ENCODE measurements at places on chromosomes 2 and 18.

- H3K27ac ChIP-seq: no peak overlapping the region
- no peaks in the 10 kb centered on the region for H3K27me3 ChIP-seq
- no peak overlapping the region for H3K4me3 ChIP-seq
- no peak for DNase-seq
- no peaks in the 10 kb centered on the region for H3K36me3 ChIP-seq
These were observed 24.3 kb downstream of the CDK15 start for GRCh38 chr2:201830666-201831065.

DNA sequence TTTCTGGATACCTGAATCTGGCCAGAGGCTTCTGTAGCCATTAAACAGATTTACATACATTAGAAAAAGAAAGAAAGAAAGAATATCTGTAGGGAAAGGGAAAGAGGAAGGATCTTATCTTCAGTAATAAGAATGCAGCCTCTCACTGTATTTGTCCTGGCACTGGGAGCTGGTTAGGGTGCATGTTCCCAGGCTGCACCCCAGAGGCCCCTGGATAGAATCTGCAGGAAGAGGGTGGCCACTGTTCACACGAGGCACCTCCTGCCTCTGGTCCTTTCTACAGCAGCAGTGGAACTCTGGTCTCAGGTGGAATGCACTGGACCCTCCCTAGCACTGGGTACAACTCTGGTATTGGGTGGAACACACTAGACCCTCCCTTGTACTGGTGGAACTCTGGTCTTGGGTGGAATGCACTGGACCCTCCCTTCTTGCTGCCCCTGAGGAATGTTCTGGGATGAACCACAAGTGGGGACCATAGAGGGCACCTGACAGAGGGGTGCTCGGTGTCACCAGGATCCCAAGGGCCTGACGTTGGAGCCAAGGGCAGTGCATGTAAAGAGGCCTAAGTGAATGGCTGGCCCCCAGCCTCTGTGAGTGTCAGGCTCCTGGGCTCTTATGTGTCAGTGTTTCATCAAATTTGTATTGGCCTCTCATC, 27.4 kb upstream of the PXDN start:
- H3K36me3 ChIP-seq: no peaks in the 10 kb centered on the region
- no peaks in the 10 kb centered on the region for H3K27me3 ChIP-seq
- H3K4me1 ChIP-seq: no peaks in the 10 kb centered on the region

- peaks cover 13% of the 10 kb centered on the region for H3K4me1 ChIP-seq
- no peaks in the 10 kb centered on the region for H3K27me3 ChIP-seq
- no peak overlapping the region for H3K4me3 ChIP-seq
- peaks cover 2% of the 10 kb centered on the region for H3K36me3 ChIP-seq
- DNase-seq: no peak
These were observed 3.3 kb upstream of the HJURP start for GRCh38 chr2:233857511-233858141.

GRCh38 chr18:62242955-62243354, 55.9 kb downstream of the RELCH start:
- H3K4me3 ChIP-seq: no peak overlapping the region
- no peak overlapping the region for H3K27ac ChIP-seq
- H3K27me3 ChIP-seq: no peaks in the 10 kb centered on the region
- H3K36me3 ChIP-seq: peaks cover 20% of the 10 kb centered on the region

GRCh38 chr2:1800306-1800705, 56.0 kb upstream of the PXDN start:
- no peaks in the 10 kb centered on the region for H3K27me3 ChIP-seq
- H3K27ac ChIP-seq: no peak overlapping the region
- no peaks in the 10 kb centered on the region for H3K36me3 ChIP-seq

GRCh38 chr2:130352237-130352636, 3.6 kb upstream of the PTPN18 start:
- no peak overlapping the region for H3K4me3 ChIP-seq
- peaks cover 24% of the 10 kb centered on the region for H3K4me1 ChIP-seq
- no peak for DNase-seq
- peaks cover 18% of the 10 kb centered on the region for H3K36me3 ChIP-seq
- no peaks in the 10 kb centered on the region for H3K27me3 ChIP-seq

DNA sequence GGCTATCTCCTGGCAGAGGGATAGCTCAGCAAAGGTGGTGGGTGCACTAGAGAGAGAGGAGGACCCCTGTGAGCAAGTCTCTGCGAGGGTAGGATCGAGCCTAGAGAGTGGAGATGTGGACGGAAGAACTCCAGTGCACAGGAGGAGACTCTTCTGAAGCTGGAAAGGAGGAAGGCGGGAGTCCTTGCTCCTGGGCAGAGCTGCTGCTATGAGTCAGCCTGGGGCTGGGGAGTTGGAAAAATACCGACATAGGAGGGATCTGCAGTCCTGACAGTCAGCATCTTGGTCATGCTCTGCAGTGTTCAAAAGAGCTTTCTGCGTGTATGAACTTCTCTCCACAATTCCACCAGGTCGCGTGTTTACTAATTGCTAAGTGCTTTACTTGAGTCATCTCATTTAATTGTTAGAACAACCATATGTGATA, 233.8 kb downstream of the LDLRAD4 start:
- H3K4me1 ChIP-seq: peaks cover 18% of the 10 kb centered on the region
- no peaks in the 10 kb centered on the region for H3K27me3 ChIP-seq
- no peak overlapping the region for H3K4me3 ChIP-seq
- no peaks in the 10 kb centered on the region for H3K36me3 ChIP-seq

- no peaks in the 10 kb centered on the region for H3K27me3 ChIP-seq
- H3K4me3 ChIP-seq: no peak overlapping the region
- peaks cover 8% of the 10 kb centered on the region for H3K4me1 ChIP-seq
- peaks cover 11% of the 10 kb centered on the region for H3K36me3 ChIP-seq
- peak; percentile 23 for DNase-seq
These were observed 19.6 kb upstream of the STON1 start for GRCh38 chr2:48510329-48510728.

GRCh38 chr2:159110784-159111183, 142.3 kb downstream of the TANC1 start:
- no peaks in the 10 kb centered on the region for H3K27me3 ChIP-seq
- peaks cover 35% of the 10 kb centered on the region for H3K4me1 ChIP-seq
- no peak overlapping the region for H3K27ac ChIP-seq
- no peak for DNase-seq
- H3K4me3 ChIP-seq: no peak overlapping the region

DNA sequence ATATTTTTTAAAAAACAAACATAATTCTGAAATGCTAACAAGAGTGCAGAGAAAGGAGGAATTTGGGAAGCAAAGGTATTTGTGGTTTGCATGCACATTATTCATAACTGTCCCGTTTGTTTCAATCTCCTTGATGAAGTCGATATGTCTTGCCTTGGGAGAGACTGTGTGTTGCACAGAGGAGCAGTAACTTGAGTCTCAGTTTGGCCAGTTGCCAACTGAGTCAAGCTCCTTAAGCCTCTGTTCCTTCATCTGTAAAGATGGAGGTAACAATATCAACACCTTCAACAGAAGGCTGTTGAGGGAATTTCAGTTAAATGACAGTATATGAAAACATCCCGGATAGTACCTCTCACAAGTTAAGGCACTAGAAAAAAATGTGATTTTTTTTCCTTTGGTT, 226.2 kb downstream of the ASXL3 start:
- no peak overlapping the region for H3K27ac ChIP-seq
- H3K4me3 ChIP-seq: no peak overlapping the region
- H3K36me3 ChIP-seq: no peaks in the 10 kb centered on the region
- no peaks in the 10 kb centered on the region for H3K27me3 ChIP-seq
- H3K4me1 ChIP-seq: no peaks in the 10 kb centered on the region
- no peak for DNase-seq

DNA sequence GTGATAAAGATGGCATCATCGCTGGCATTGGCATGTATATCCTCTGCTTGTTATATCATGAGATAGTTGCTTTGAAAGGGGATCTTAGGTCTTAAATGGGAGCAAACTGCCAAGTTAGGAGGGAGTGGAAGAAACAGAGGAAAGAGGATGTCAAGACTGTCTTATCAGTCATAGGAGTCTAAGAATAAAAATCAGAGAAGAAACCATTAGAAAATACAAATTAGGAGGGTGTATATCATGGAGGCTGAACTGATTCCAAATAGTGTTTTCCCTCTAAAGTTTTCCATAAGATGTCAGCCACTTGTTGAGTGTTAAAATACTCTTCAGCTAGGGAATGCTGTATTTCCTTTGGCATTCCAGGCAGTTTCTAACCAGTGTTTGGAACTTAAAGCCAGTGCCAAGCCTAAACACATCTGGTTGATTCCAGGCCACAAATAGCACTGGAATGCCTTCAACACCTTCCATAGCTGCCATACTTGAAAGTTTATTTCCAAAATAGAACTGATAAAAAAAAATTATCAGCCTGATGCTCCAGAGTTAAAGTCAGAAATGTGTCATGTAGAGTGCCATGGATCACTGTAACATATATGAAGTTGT, 129.4 kb downstream of the ZEB2 start:
- DNase-seq: no peak
- no peak overlapping the region for H3K4me3 ChIP-seq
- H3K4me1 ChIP-seq: no peaks in the 10 kb centered on the region
- H3K27ac ChIP-seq: no peak overlapping the region

All from SK-N-SH (cell line).